Activated CD8-positive, alpha-beta T cell treated with anti-CD3 and anti-CD28 coated beads for 36 hours (primary cell): ENCODE measurements at places on chromosomes 12 and 14. TPM values are rescaled to one million over a fixed set of nuclear protein-coding genes. Genes with fewer than 3 reads are reported as not detected.

The ACSM4 gene
- total RNA-seq: not detected

The GPRC5A gene
- not detected for total RNA-seq

The KIF26A gene
- 0.65 TPM for total RNA-seq

The ADGRD1 gene
- 0.65 TPM for total RNA-seq

The LPAR5 gene
- total RNA-seq: 6.6 TPM

The C12orf56 gene
- total RNA-seq: not detected

The SLCO1B3 gene
- not detected for total RNA-seq

The ATG2B gene
- 13.3 TPM for total RNA-seq

The EPYC gene
- total RNA-seq: not detected

The SMOC1 gene
- total RNA-seq: not detected

The CAPZA3 gene
- not detected for total RNA-seq

The DDX11 gene
- 143 TPM for total RNA-seq

The RPL36AL gene
- total RNA-seq: 214 TPM
